Renal pelvis (tissue), 12 donors: ENCODE measurements at places on chromosomes 2 and 18. TPM values are rescaled to one million over a fixed set of nuclear protein-coding genes. Genes with fewer than 3 reads are reported as not detected.

GREB1 gene
- 14.3 TPM for polyA plus RNA-seq

DNA sequence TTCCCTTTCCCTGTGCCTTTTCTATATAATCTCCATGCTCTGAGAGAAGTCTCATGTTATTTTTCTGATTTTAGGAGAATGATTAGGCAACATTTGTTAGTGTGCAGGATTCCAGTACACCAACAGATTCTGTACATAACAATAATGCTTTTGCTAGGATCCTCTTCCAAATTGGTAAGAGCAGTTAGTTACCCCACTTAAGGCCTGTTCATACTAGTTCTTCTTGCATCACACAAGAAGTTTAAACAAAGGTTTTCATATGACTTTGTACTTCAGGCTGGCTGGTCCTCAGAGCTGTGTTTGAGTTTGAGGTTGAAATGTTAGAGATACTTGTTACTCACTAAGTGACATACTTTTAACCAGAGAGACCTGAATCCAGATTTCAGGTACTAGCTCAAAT, 686.9 kb upstream of the NRXN1 start:
- no peak for DNase-seq

DNA sequence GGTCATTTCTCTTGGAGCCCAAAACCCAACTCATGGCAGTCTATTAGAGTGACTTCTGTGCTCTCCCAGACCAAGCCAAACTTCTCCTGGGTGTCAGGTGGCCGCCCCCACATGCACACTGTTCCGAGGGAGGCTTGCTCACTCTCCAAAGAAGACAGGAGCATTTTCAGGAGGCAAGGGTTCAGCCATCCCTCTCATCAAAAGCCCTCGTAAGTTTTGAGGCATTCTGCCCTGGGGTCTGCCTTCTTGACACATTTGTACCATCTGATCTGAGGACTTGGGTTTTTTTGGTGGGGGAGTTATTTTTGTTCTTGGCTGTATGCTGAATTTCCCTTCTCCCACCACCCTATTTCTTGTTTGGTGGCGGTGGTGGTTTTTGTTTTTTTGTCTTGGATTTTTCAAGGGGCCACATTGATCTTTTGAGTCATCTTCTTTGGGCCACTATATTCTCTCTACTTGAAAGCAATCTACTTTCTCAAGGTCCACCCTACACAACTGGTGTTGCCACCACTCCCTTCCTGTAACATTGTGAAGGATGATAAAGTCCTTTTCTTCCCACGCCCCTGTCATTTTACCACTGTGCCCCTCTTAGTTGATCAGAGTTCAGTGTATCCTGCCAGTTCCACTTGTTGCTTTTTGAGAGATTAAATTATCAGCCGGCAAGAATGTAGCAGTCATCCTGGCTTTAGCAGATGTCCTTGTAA, 255.8 kb downstream of the CYP26B1 start:
- no peak for DNase-seq

SOCS6 gene
- 27.5 TPM for polyA plus RNA-seq

TANC1 gene
- 50.7 TPM for polyA plus RNA-seq

DNA sequence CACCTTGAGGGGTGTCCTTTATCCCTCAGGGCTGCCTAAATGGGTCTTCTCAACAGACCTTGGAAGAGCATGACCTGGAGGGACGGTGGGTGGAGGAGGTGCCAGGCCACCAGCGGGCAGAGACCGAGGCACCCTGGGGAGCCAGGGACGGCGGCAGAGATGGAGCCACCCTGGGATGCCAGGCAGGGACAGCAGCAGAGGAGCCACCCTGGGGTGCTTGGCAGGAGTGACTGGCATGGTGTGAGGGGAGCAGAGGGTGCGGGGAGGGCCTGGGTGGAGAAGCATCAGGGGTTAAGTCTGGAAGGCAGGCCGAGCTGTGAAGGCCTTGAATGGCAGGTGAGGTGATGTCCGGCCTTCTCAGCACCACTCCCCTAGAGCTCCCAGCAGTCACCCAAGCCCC, 56.1 kb downstream of the CIB4 start:
- DNase-seq: no peak

- no peak for DNase-seq
Observed at GRCh38 chr2:45849491-45850283, 198.2 kb downstream of the PRKCE start.

DNA sequence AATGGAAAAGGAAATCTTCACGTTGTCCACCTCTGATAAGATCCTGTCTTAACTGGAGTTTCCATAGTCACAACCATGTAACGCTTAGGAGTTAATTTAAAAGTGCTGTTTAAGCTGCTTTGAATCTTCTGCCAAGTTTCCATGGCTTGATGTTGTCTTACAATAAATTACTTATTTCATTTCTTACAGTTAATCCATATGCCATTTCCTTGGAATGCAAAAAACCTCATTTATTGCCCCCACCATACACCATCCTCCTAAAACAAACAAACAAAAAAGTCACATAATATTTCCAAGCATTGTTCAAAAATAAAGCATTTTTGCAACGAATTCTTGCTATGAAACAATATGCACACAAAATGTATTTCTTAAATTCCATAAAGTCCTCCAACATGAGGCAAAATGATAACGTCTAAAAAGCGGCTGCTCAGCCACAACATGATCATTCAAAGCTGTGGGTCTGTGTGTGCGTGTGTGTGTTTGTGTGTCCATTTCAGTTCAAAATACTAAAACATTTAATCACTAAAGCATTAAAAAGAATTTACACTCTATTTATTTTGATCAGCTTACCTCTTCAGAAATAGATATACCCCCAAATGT, 46.8 kb upstream of the PXDN start:
- no peak for DNase-seq

DNA sequence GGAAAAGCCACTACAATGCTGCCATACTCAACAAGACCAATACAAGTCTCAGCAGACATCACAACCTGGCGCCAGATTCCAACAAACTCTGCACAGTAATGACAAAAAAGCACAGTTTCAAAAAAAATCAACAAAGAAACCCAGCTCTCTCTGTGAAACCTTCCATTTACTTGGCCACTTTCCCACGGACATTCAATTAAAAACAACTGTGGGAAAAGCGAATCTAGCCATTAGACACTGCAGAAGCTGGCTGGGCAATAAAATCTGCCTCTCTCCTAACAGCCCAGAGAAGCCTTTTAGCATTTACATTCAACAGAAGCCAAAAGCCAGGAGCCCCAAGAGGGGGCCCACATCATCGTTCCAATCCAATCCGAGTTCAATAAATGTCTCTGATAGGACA, 128.9 kb downstream of the HDAC4 start:
- no peak for DNase-seq

STON1 gene
- polyA plus RNA-seq: 31.1 TPM

UPP2 gene
- 9.7 TPM for polyA plus RNA-seq

DNA sequence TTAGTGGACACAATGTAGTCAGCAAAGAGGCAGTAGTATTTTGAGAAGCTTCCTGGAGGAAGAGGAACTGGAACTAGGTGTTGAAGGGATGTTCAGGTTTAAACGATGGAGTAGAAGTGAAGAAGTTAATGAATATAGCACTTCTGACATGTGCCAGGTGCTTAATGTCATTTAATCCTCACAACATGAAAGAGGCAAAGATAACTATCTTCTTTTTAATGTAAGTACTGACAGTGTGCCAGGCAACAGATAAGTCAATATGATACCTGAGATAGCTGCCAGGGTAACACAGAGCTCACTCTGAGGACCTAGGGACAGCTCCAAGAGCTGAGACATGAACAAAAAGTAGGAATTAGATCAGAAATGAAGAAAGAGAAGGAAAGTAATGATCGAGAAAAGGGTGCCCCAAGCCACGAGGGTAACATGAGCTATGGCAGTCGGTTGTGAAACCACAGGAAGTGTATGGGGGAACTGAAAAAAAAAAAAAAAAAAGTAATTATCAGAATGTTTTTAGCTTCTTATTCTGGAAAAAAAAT, 140.7 kb downstream of the RNF144A start:
- no peak for DNase-seq

- no peak for DNase-seq
Observed at GRCh38 chr2:72843301-72843700, 17.5 kb upstream of the EXOC6B start.

DNA sequence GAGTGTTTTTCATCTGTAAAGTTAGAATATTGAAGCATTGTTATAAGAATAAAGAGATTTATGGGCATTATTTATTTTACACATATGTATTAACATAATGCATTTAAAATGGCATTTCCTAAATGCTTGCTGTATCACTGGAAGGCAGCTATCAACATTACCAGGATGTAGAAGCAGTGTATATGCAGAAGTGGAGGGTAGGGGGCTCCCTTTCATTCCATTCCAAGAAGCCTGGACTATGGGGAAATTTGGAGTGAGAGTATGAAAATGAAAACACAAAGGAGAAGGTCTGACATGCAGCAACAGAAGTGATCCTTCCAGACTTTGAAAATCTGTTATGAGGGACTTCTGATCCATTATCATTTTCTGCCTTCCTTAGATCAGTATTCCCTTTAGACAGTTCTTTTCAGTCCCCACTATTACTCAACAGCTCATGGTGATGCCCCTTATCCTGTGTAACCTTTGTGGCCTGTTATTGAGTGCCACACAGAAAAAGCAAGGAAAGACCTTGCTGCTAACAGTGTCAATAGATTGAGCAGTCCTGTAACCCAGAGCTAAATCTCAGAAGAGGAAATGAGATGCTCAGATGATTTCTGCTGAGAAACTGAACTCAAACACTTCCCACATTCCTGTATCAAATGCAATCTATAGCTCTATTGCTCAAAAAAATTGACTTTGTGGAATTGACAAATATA, 216.6 kb downstream of the HNMT start:
- no peak for DNase-seq

DLGAP1 gene
- 4.7 TPM for polyA plus RNA-seq

CACNB4 gene
- 13.3 TPM for polyA plus RNA-seq

DNA sequence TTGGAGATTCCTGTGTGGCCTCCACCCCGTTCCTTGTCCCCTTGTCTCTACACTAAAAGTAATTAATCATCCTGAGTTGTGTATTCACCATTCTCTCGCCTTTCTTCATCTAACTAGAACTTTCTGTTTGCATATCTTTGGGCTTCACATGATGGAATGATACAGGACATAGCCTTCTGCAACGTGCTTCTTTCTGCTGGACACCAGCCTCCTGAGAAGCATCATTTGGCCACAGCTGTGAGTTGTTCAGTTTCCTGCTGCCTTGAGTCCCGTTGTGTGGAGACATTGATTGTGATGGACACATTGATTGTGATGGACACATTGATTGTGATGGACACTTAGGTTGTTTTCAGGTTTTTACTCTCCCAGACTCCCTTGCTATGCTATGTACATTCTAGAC, 139.3 kb downstream of the KCTD1 start:
- no peak for DNase-seq

- DNase-seq: no peak
Observed at GRCh38 chr2:223315813-223316212, 263.8 kb downstream of the KCNE4 start.

CYS1 gene
- 118 TPM for polyA plus RNA-seq

DNA sequence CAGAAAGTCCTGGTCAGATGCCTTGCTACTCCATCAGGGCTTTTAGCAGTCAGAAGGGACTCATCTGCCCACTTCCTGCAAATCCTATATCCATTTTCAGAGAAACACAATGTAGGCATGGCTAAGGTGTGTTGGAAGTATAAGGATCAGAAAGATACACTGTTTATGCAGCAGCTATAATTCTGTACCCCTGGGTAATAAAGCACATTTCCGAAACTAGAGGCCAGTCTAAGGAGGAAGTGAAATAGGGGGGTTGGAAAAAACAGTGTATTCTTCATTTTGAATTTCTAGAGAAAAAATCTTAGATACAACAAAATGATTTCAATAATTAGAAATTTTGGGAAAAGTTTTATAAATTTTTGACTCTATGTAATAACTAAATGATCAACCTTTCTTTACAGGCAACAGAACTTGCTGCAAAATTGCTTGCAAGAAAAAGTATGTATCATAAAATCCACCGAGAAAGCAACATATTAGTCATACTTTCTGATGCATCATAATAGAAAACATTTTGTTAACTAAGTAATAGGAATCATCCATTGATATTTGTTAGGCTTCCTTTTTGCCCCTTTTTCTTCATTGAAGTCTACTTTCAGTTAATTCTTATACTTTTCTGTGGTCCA, 47.4 kb downstream of the FSIP2 start:
- DNase-seq: no peak

DNA sequence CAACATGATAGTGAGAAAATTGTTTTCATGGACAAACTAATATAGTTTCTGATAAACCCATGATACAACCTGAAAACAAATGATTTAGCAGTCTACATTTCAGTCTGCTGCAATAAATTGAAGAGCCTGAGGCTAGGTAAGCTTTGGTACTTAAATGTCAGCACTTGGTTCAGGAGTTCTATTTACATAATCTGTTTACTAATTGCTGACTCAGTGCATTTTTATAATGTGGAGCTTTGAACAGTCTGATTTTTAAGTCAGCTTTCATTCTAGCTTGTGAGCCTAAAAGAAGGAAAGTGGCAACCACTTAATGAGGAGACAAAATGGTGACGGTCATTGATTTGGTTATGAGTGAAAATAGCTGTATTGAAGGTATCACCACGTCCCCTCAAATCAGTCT, 488.6 kb downstream of the CPS1 start:
- no peak for DNase-seq

ABCG8 gene
- polyA plus RNA-seq: 0.84 TPM

DPYSL5 gene
- 10.6 TPM for polyA plus RNA-seq

DNA sequence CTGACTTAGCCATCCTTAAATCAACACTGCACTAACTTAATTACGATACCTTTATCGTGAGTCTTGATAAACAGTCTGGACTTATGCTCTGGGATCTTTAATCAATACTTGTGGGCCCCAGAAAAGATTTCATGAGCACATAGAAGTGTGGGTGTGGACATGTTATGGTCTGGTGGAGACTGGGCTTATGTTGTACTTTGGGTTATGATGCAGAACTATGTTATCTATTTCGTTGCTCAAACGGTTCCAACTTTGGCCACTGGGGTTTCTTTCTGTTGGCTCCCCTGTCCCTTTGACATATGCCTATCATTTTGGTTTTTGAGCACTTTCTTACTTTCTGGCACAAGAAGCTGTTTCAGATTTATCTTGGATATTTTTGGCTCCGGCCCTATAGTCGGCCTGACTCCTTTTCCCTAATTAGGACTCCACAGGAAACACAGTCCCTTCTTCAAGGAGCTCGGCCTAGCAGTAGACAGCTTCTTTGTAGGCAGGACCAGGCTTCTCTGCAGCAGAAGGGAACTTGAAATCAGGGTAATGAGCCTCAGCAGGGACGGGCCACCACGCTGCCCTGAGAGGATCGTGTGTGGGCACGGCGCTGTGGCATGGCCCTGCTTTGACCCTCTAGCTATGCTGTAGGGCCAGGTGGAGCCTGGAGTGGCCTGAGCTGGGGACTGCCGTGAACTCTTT, 54.6 kb upstream of the TXNDC2 start:
- no peak for DNase-seq

- DNase-seq: no peak
Observed at GRCh38 chr2:50641633-50642032, 390.3 kb downstream of the NRXN1 start.

DNA sequence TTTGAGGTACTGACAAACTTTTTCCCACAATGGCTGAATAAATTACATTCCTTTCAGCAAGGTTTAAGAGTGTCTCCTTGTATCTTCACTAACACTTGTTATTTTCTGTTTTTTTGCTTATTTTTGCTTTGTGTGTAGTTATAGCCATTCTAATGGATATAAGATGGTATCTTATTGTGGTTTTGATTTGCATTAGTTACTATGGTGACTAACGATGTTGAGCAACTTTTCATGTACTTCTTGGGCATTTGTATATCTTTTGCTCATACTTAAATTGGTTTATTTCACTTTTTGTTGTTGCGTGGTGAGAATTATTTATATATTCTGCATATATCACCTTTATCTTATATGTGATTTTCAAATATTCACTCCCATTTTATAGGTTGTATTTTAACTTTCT, 79.9 kb upstream of the FSIP2 start:
- DNase-seq: no peak

GRCh38 chr2:37357069-37357468, 12.6 kb downstream of the QPCT start:
- no peak for DNase-seq

- DNase-seq: no peak
Observed at GRCh38 chr2:44934038-44934982, 7.2 kb upstream of the SIX3 start.
